ENCODE measurements at places on chromosomes 3 and 15.
A peak's percentile ranks its signal among the peaks of the same experiment; 100 is the strongest.

DNA sequence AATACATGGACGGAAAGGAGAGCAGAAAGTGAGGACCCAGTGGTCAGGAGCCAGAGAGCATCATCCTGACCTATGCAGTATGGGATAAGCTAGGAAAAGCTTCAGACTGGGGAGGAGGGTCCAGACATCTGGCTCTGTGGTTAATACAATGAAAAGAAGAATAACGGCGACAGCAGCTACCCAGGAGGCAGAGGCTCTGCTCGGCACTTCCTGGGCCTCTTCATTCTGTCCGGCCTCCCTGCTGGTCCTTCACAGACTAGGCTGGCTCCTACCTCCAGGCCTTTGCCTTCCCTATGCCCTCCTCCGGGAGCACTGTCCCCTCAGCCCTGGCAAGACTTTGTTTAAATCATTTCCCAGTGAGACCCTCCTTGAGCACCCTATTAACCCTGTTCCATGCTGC is 58.9 kb upstream of the WNT5A start:
- no peak for DNase-seq

GRCh38 chr3:65729555-65729954 is 309.2 kb downstream of the MAGI1 start:
- no peak for DNase-seq

- DNase-seq = no peak
Measured at GRCh38 chr3:100131241-100131640, 16.9 kb upstream of the FILIP1L start.

GRCh38 chr3:149542375-149543312 is 68.1 kb downstream of the TM4SF4 start:
- no peak for DNase-seq

- DNase-seq = no peak
Measured at GRCh38 chr15:29208836-29209235, 60.8 kb downstream of the NSMCE3 start.

DNA sequence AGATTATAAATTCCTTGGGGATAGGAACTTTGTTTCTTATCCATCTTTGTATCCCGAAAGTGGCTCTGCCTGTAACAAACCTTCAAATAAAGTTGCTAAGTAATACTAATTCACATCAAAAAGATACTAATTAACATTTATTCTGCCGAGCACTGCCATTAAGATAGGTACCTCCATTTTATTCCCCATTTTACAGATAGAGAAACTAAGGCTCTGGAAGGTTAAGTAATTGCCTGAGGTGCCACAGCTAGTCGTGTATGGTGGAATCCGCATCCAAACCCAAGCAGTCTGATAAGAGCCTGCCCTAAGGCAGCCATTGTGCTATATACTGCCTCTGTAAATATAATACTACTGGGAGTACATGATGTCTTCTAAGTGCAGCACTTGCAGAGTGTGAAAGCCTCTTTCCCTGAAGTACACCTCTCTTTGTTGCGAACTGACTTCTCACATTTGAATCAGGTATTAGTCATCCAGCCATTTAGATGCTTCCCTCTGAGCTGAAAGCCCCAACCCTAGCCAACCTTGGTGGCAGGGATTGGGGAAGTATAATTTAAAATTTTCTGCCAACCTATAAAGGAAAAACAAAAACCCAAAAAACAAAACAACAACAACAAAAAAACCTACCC is 78.5 kb upstream of the CHD2 start:
- DNase-seq = no peak

- DNase-seq = no peak
Measured at GRCh38 chr3:141881702-141882101, 5.3 kb downstream of the ATP1B3 start.

GRCh38 chr15:89492934-89493631 is 3.3 kb downstream of the RHCG start:
- DNase-seq = no peak

- no peak for DNase-seq
Measured at GRCh38 chr3:129005526-129006303, 4.6 kb downstream of the EFCC1 start.

GRCh38 chr3:84175449-84175848 is 783.3 kb upstream of the CADM2 start:
- no peak for DNase-seq

GRCh38 chr15:43440721-43441281 is 52.2 kb downstream of the TP53BP1 start:
- DNase-seq = peak; percentile 32

- DNase-seq = no peak
Measured at GRCh38 chr3:53113293-53114010, 16.8 kb downstream of the RFT1 start.

DNA sequence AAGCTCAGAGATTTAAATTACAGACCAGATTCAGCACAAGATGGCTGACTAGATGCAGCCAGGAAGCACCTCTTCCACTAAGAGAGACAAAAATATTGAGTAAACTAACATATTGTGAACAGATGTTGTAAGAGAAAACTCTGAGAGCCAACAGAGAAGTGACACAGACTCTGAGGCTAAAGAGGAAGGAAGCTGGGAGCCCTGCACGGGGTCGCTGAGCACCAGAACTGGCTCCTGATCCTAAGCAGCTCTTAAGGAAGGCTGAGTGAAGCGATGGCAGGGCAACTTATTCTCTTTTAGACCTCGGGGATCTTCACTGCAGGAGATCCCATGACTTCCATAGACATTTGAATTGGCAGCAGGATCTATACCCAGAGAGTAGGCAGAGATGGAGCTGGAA is 578.0 kb upstream of the GRM7 start:
- DNase-seq = no peak

DNA sequence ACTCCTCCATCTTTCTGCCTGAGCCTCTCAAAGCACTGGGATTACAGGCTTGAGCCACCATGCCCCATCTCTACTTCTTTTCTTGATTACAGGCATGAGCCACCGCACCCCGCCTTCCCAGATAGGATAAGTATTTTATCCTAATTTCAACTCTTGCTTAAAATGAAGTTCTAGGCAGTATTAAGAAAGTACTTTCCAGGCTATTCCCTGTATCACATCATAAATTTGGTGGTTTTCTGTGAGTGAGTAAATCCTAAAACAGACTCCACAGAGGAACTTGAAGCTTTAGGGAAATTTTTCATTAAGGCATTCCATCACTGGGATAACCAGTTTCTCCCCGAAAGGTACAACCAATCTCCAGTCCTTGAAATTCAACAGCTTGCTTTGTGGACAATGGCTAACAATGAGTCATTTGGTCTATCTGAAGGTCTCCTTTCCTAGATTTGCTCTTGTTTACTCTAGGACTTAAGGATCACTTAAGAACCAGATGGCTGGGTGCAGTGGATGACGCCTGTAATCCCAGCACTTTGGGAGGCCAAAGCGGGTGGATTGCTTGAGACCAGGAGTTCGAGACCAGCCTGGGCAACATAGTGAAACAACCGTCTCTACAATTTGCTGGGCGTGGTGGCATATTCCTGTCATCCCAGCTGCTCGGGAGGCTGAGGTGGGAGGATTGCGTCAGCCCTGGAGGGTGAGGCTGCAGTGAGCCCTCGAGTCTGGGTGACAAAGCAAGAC is 49.7 kb upstream of the SKIL start:
- DNase-seq = no peak

GRCh38 chr15:52728899-52729298 is 49.7 kb upstream of the ATOSA start:
- DNase-seq = no peak

GRCh38 chr3:156382458-156383346 is 172.2 kb downstream of the SSR3 start:
- no peak for DNase-seq

- no peak for DNase-seq
Measured at GRCh38 chr3:100743535-100743934, 34.2 kb downstream of the TFG start.

DNA sequence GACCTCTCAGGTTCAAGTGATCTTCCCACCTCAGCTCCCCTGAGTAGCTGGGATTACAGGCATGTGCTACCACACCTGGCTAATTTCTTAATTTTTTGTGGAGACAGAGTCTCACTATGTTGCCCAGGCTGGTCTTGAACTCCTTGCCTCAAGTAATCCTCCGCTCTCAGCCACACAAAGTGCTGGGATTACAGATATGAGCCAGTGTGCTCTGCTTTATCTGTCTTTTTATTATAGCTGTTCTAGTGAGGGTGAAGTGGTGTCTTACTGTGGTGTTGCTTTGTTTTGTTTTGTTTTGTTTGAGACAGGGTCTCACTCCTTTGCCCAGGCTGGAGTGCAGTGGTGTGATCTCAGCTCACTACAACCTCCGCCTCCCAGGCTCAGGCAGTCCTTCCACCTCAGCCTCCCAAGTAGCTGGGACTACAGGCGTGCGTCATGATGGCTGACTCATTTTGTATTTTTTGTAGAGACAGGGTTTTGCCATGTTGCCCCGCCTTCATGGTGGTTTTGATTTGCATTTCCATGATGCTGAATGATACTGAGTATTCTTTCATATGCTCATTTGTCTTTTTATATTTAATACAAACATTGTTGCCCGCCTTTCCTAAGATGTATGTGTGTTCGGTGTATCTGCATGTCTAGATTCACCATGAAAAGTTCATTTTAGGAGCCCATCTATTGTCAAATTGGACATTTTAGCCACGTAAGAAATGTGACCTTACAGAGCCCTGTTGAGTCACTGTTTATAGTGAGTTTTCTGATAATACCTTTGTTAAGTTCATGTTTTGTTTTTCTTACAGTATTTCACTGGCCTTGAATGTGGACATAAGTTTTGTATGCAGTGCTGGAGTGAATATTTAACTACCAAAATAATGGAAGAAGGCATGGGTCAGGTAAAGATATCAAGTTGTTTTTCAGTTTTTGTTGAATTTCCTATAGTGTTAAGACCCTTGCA is 80.6 kb downstream of the ARIH1 start:
- DNase-seq = no peak

DNA sequence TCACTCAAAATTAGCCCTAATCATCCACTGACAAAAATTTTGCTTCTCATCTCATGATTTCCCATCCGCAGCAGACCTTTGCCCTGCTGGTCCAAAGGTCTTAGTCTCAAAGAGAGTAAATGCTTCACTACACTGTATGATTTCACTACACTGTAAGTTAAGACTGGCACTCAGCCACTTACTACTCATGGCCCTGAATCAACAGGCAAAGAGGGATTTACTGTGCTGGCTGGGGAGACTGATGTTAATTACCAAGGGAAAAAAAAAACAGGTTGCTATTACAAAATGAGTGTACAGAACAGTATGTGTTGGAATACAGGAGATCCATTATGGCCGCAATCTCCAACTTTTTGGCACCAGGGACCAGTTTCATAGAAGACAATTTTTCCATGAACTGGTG is 214.8 kb downstream of the ZMAT3 start:
- DNase-seq = no peak

DNA sequence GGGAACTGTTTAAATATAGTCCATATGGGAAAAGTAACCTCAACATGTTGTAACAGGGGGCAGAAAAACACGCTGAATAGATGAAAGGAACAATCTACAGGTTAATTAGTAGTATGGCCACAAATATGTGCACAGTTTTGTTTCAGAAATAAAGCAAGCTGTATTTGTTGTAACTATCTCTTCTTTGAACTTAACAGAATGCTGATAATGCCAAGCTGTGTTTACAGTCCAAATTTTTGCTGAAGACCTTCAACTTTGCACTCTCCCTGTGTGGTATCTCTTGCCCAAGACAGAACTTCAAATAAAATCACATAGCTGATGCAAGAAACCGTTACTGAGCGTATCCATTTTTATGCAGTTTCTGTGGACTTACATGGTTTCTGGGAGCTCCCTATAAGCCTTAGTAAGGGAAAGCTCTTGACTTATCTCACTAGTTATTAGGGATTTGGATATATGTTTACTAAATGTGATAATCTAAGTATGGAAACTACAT is 425.4 kb upstream of the TPRG1 start:
- no peak for DNase-seq

- DNase-seq = no peak
Measured at GRCh38 chr3:11434563-11435096, 162.4 kb downstream of the ATG7 start.

DNA sequence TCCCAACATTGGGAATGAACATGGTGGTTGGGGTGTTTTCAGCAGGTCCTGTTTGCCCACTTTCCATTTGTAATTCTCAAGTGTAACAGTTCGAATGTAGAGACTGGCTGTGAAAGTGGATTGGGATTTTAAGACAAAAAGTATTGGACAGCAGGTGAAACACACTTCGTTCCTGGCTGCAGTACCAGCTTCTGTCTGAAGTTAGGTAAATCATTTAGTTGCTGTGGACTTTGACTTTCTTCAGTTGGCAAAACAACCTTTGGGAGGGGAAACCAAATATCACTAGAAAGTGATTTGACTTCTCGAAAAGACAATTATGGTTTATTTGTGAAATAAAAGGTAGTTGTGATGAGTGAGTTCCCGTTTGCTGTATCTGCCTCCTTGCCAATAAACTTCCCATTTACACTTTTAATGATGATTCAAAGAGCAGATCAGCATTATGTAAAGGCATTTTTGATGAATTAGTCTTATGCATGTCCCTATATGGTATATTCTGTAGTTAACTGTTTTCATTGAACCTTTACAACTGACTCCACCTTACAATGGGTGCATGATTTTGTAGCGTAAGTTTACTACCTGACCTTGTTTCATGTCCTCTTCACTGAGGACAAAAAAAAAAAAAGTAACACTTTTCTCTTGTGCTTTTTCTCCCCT is 34.0 kb downstream of the FNDC3B start:
- DNase-seq = no peak

DNA sequence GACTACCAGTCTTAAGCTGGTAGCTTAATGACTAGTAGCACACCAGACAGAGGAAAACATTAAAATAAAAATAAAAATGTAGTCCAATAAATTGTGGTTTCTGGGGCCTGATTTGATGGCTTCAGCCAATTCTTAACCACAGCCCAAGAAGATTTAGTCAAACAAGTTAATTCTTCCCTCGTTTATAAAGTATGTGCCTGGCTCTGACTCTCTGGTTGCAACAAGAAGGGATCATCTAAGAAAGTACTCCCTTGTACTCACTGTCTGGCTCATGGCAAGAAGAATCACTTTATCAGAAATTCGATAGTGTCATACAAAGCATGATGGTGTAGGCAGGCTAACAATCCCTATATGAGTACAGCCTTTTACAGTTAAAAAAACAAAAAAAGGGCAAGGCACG is 141.9 kb downstream of the P3H2 start:
- DNase-seq = no peak

- DNase-seq = no peak
Measured at GRCh38 chr3:117434661-117435412, 725.3 kb downstream of the TUSC7 start.

- no peak for DNase-seq
Measured at GRCh38 chr3:71061037-71061436, 522.5 kb downstream of the FOXP1 start.

GRCh38 chr3:112446343-112446742 is 52.9 kb downstream of the BTLA start:
- no peak for DNase-seq

- no peak for DNase-seq
Measured at GRCh38 chr3:118116991-118117390, 917.7 kb downstream of the IGSF11 start.

DNA sequence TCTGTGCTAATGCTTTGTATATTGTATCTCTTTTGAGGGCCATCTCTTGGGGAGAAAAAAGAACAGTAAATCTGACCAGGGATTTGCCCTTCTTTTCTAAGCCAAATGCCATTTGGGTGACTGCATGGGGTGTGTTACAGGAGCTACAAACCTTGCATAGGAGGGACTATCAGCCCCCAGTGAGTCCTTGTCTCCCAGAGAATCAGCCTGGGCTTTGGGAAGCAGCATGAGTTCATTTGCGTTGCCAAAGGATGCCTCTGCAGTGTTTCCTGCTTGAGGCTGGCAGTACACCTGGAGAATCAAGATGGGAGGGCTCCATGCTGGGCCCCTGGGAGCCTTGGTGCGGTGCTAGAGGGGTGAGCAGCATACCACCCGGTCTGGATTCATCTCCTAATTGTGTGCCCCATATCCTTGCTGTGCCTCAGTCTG is 49.6 kb upstream of the POLG start:
- no peak for DNase-seq

GRCh38 chr3:31305340-31305739 is 227.4 kb upstream of the STT3B start:
- no peak for DNase-seq

Measured in CD4-positive, alpha-beta T cell treated with Interleukin-1 beta for 1 hour (primary cell).